BJ (cell line): ENCODE measurements at places on chromosomes 11 and 22. TPM values are rescaled to one million over a fixed set of nuclear protein-coding genes. Genes with fewer than 3 reads are reported as not detected.

Gene TIMP3
- 544 and 558 TPM in 2 replicates for polyA plus RNA-seq

- DNase-seq = no peak
Measured at GRCh38 chr11:121253951-121254350, 38.6 kb upstream of the SC5D start.

- DNase-seq = no peak
Measured at GRCh38 chr11:34748036-34748435, 127.1 kb downstream of the EHF start.

Gene FGF4
- polyA plus RNA-seq = not detected in 2 replicates

- no peak for DNase-seq
Measured at GRCh38 chr11:33907421-33907820, 15.5 kb upstream of the LMO2 start.

Gene CRYBA4
- not detected in 2 replicates for polyA plus RNA-seq
